ENCODE measurements at places on chromosomes 6 and 20.

- DNase-seq, result no peak
These were observed 87.3 kb downstream of the DTNBP1 start for GRCh38 chr6:15575357-15576033.

DNA sequence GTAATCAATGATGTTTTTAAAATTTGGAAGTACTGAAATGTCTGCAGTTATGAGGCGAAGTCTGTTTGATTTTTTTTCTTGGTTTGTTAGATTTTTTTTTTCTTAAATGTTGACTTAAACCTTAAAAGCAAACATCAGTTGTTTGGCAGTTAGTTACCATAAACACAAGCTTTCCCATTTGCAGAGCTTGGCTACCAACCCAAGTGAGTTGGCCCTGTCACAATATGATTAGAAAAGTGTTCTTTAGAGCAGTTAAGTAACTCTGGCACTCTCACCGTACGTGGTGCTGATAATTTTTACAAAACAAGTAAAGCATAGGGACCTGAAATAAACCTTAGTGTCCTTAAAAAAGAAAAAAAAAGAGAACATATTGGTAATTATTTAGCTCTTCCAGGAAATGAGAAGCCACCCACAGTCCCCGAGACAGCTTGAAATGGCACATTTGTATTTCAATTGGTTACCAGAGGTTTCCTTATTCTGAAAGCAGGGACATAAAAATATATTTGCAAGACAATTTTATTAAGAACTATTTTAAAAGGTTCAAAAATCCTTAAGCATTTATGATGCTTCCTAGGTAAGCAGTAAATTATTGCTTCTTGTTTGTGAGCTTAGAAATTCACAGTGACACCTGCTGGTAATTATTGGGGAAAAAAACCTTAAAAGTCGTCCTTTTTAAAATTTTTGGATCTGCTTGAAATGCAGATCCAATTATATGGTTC lies 3.9 kb downstream of the HEY2 start:
- DNase-seq, result peak; percentile 45

DNA sequence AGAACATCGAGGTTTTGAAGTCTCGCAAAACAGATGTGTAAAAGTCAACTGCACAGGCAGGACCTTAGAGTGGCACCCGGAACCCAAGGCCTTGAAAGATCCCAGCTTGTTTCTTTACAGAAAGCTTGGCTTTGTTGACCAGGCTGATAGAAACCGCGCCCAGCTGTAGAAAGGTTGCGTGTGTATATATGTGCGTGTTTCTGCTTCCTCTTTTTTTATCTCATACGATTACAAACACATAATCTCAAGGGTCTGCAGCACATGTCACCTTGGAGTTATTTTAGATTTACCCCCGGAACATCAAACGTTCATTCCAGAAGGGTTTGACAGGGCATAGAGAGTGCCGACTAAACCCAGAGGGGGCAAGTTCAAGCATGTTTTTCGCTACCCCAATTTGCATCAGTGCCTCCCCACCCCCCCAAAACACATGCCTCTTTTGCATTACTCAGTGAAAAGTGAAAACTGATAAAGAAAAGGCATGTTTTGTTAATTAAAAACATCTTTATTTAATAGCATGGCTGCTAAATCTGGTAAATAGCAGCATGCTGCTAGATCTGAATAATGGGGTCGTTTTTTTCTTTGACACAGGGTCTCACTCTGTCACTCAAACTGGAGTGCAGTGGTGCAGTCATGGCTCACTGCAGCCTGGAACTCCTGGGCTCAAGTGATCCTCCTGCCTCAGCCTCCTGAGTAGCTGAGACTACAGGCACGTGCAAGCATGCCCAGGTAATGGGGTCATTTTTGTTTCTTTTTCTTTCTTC lies 33.2 kb upstream of the NCOA3 start:
- no peak for DNase-seq

DNA sequence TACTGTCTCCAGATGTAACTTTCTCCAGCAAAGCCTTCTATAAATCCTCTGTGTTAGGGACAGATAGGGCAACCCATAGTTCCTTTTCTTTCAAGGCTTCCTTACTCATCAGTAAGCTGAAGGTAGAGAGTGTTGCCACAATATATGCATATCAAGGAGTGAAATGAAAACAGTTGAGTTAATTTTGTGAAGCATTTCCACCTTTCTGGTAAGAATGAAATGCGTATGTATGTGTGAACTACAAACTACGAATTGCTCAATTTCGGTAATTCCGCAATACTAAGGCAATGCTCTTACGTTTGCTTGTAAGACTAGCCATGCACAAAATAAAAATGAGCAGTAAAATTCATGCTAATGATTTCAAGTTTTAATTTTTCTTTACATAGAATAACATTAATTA lies 61.2 kb upstream of the HBS1L start:
- DNase-seq, result peak; percentile 44

- DNase-seq, result no peak
These were observed 8.2 kb downstream of the ATRN start for GRCh38 chr20:3479025-3479424.

DNA sequence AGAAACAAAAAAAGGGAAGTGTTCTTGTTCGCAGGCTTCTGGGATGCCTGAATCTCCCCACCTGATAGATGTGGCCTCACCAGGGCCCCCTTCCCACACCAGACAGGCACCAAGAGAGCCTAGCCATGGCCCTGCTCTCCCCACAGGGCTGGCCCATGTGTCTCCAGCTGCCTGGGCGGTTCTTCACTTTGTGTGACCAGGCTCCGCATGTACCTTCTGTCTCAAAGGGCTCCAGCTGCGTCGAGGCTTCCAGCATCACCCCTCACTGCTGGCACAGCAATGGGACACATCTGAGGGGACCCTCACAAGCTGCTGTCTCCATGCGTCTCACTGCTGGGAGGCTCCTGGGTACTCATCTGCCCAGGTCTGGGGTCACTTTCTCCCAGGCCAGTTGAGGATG lies 362.9 kb downstream of the ZFAND3 start:
- DNase-seq, result no peak

DNA sequence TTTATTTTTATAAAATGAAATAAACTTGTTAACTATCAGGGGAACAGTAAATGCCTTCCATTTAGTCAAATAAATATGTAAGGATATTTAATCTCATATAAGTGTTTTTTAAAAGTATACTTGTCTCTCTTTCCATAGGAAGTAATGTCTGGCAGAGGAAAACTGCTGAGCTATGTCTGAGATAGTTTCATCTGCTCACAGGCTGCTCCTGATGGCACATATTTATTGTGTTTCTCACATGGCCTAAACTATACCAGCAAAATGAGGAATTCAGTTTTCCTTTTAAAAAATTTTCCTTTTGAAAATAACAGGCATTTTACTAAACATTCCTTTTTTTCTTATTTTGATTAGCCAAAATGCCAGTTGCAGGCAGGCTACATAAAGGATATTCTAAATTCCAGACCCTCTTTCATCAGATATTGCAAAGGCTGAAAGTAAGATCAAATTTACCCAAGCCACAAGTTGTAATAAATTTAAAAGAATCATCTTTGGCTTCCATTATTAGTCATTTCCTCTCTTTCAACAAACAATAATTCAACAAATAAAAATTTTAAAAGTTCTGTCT lies 60.1 kb upstream of the RNF146 start:
- DNase-seq, result no peak

DNA sequence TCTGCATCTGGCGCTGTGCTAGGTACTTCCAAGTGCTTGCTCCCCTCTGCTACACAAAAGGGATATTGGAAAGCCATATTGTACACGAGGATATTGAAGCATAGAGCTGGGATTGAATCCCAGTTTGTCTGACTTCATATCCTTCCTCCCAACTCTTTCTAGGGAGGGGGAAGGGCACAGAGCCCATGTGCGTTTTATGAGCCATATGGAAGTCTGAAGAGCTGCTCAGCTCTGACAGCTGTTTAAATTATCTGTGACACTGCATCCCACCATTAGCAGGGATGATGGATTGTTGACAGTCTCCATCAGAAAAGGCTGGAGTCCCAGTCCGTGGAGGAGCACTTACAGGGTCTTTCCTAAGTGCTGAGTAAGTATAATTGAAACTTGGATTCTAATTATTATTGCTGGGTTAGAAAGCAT lies 18.4 kb downstream of the TIAM2 start:
- no peak for DNase-seq

DNA sequence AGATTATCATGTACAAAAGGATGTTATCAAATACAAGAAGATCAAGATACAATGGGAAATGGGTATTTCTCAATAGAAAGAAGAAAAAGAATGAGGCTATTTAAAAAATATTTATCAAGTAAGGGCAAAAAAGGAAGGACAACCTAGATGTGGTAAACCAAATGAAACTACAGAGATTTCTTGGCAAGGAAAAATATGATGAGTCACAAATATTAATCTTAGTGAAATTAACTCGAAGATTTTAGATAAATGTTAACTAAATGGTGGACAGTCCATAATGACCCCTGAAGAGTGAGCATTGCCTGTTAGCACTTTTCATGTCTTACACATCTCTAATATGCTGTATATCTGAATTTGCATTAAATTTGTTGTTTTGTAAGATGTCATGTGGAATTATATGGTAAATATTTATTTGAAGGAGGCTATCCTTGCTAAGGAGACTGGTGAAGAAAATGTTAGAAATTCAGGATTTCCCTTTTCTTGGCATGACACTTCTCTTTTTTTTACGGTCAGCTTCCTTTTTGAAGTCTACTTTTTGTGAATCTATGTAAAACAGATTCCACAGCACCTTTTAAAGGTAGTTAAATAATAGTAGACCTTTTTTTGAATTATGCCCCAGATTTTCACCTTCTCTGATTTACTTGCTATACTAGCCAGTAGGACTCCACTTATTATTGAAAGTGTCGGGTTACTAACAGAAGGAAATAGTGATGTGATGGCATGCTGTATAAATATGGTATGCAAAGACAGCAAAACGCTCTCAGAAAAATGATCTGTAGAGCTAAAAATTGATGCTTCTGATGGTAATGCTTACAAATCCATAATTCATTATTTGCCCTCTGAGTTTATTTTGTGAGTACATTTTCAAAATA lies 120.5 kb downstream of the HIVEP1 start:
- DNase-seq, result peak; percentile 11

- DNase-seq, result no peak
These were observed 88.7 kb upstream of the BMP5 start for GRCh38 chr6:55964136-55964535.

- DNase-seq, result no peak
These were observed 22.1 kb upstream of the ZNF184 start for GRCh38 chr6:27494987-27495385.

DNA sequence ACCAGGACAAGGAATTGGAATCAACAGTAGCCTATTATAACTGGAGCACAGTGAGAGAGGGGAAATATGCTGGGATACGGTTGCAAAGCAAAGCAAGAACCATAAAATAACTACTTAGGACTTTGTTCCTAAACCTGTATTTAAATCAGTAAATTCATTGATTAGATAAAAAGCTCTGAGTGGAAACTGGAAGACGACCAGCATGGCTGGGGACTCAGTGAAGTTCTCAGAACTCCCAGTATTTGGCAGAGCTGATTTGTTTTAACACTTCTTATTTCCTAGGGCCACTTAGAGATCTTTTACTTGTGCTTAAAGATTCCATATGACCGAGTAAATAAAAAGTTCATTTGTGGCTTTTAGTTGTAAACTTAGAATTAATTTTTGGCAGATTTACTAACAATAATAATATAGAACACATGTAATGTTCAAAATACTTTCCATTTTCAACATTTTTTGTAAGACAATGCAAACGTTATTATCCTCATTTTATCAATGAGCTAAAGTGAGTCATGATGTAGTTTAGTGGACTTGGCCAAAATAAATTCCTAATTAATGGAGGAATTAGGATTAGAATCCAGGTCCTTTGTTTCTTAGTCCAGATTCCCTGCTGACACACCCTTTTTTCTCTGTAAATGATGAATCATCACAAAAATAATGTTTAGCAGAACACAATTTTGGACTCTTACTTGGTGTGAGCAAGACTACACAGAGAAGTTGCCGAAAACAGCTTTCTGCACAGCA lies 392.9 kb downstream of the GJA1 start:
- DNase-seq, result no peak

- DNase-seq, result peak; percentile 55
These were observed 43.2 kb upstream of the GABRR1 start for GRCh38 chr6:89260310-89260709.

DNA sequence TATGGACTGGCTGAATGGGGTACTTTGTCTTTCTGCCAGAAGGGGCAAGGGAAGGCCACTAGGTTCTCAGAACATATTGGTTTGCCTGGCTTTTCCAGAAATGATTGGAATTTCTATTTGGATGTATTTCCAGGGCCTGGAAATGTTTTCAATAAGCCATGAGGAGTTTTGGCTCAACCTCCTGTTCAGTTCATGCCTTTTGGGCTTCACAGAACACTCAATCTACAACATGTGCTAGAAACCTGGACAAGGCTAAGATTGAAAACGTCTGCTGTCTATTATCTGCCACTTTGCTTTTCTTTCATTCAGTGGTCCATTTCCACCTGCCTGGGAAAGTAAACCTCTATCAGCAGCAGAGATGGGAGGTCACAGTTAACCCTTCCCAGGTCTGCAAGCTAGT lies 793.4 kb downstream of the TENT5A start:
- DNase-seq, result no peak

GRCh38 chr6:31129130-31129529 lies 8.9 kb upstream of the CDSN start:
- no peak for DNase-seq

GRCh38 chr6:72783666-72784065 lies 161.8 kb downstream of the KCNQ5 start:
- no peak for DNase-seq

- no peak for DNase-seq
These were observed 62.7 kb downstream of the FYN start for GRCh38 chr6:111810294-111811131.

- DNase-seq, result no peak
These were observed 26.9 kb downstream of the RGS17 start for GRCh38 chr6:153104220-153104619.

- no peak for DNase-seq
These were observed 23.6 kb downstream of the BEND6 start for GRCh38 chr6:56978530-56978929.

- DNase-seq, result peak; percentile 71
These were observed 31.8 kb upstream of the GMPR start for GRCh38 chr6:16206595-16207037.

DNA sequence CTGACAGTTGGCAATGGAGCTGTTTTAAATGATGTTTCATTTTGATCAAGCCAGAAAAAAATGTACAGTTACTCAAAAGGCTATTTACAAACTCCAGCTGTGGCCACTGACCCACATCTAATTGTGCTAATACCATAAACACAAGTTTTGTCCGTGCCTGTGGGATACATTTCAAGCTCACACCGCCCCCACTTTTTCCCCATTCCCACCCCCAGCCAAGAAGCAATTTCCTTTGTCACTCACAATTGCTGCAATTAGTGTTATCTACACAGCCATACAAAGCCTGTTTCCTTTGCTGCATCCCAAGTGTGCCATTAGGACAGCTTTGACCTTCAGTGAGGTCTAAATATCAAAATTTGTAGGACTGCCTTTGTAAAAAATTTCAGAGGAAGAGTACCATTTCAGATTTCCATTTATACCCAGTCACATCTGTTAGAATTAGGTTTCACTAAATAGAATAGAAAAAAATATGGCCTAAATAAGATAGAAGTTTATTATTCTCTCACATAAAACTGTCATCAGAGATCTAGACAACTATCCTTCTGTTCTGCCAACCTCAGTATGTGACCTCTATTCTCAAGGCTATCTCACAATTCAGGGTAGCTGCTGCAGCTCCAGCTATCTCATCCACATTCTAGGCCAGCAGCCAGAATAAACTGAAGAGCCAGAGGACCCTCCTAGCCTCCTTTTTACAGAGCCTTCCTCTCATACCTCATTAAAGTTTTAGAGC lies 202.6 kb downstream of the NFATC2 start:
- no peak for DNase-seq
